ENCODE measurements at places on chromosomes 1 and 21.
A peak's percentile ranks its signal among the peaks of the same experiment; 100 is the strongest.

GRCh38 chr1:8016210-8016894, 9.8 kb downstream of the ERRFI1 start:
- DNase-seq, result no peak
- no peak overlapping the region for H3K27ac ChIP-seq
- no peak overlapping the region for H3K4me3 ChIP-seq

GRCh38 chr1:181050922-181051321, 17.1 kb downstream of the MR1 start:
- H3K36me3 ChIP-seq, result no peaks in the 10 kb centered on the region
- H3K27ac ChIP-seq, result no peak overlapping the region
- H3K4me1 ChIP-seq, result no peaks in the 10 kb centered on the region
- H3K4me3 ChIP-seq, result no peak overlapping the region

DNA sequence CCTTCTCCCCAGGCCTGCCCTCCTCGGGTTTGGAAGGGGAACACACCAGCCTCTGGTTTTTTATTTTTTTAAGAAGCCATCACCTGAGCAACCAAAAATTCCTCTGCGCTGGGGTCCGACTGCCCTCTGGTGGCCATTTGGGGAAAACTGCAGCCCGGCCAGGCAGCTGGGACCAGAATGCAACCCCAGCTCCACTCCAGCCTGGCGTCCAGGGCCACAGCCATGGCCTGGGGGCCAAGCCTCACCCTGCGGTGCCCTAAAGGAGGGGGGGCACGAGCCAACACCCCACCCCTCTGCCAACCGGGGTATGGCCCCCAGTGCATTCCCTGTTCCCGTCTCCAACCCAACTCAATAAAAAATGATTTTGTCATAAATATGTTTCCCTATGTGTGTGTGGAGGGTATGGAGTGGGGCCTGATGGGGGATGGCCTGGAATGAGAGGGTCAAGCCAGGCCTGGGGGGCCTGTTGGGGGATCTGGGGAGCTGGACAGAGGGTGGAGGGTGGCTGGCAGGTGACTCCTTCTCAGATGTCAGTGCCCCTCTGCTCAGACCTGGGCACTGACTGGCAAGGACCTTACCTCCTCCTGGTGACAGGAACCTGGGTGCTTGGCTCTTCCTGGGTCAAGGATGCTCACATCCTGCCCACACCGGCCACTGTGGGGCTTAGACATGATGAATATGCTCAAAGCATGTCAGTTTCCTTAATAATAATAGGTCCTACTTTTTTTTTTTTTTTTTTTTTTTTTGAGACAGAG, 3.2 kb downstream of the GPR3 start:
- H3K27ac ChIP-seq, result no peak overlapping the region
- no peaks in the 10 kb centered on the region for H3K27me3 ChIP-seq
- no peak overlapping the region for H3K4me3 ChIP-seq
- DNase-seq, result peak; percentile 57

- no peak overlapping the region for H3K27ac ChIP-seq
- H3K4me3 ChIP-seq, result no peak overlapping the region
Observed at GRCh38 chr1:112761714-112762480, 46.8 kb upstream of the PPM1J start.

DNA sequence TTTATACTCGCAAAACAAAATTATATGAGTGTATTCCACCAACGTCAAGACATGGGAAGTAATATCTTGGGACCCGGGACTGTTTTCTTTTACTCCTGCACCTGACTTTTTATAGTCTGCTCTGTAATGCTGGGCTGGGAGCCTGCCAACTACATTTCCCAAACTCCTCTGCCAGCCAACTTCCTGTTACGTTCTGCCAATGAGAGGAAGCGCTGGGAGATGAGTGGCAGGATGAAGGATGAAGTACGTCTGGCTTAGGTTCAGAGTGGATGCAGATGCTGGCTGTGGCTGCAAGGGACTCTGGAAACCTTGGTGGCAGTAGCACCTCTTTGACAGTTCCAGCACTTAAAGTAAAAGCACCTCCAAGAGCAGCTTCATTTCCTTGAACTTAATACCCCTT, 59.6 kb downstream of the USP24 start:
- no peaks in the 10 kb centered on the region for H3K27me3 ChIP-seq
- no peak for DNase-seq
- H3K36me3 ChIP-seq, result peaks cover 66% of the 10 kb centered on the region
- no peak overlapping the region for H3K27ac ChIP-seq

DNA sequence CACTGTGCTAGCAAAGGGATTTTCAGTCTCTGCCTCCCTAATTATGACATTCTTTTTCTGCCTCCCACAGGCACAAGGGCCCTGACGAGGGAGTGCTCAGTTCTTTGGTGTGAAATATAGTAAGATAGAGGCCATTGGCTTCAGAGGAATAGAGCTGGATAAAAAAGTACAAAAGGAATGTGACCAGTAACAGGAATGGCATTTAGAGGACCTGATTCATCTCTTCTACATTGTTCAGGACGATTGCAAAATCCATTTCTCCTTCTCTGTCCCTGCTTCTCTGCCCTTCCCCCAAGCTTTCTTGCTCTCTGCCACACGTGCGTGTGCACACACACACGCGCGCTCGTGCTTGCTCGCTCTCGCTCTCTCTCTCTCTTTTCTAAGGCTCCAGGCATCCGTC, 668.2 kb downstream of the KIF26B start:
- H3K27ac ChIP-seq, result peak overlapping the region; percentile 95
- no peak overlapping the region for H3K4me3 ChIP-seq
- no peaks in the 10 kb centered on the region for H3K27me3 ChIP-seq

DNA sequence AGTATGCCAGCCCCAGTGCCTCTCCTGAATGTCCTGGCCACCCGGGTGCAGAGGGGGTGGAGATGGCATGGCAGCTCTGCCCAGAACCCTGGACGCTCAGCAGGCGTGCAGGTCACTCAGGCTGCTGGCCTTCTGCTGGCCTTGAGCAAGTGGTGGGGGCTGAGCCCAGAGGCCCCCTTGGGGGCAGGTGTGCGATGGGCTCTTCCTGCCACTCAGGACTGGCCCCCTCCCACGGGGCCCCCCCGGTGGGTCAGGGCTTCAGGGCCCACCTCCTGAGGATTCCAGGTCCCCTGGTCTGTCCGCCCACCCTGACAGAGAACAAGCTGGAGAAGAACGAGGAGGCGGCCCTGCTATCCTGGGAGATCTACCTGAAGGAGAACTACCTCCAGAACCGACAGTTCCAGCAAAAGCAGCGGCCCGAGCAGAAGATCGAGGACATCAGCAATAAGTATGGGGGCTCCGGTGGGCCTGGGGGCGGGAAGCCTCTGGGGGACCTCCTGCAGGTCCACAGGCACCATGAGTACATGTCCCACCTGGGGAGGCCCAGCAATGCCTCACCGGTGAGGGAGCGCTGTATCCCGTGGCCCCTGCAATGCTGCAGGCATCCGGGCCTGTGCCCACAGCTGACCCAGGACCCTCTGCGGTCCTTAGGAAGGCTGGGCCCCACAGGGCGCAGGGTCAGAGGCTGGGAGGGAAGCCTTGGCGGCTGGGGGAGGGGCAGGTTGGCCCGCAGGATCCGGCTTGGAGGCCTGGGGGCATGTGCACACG, 37.0 kb upstream of the LRRC3 start:
- H3K27me3 ChIP-seq, result no peaks in the 10 kb centered on the region
- H3K27ac ChIP-seq, result no peak overlapping the region
- no peak overlapping the region for H3K4me3 ChIP-seq
- H3K36me3 ChIP-seq, result peaks cover 28% of the 10 kb centered on the region
- no peak for DNase-seq

Measured in SJSA1 (cell line).